ENCODE measurements at places on chromosomes 11 and 22.

DNA sequence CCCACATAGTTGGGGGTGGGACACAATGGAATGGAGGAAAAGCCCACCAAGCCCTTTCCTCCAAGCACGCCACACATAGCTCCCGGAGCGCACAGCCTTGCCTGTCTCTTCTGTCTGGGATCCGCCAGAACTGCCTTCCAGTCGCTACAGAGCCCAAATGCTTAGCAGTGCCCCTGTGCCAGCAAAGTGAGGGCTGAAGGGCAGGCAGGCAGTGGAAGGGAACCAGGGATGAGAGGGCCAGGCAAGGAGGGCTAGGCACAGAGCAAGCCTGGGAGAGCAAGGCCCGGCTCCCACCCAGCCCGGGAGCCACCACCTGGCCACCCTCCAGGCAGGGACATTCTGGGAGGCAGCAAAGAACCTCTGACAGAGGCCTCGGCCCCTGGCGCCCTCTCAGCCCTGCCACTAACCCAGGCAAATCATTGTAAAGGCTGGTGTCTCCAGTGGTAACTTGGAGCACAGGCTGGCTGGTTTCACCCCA lies 32.5 kb downstream of the PPP2R1B start:
- DNase-seq = no peak

GRCh38 chr11:20530942-20531703 lies 68.3 kb upstream of the SLC6A5 start:
- no peak for DNase-seq

- DNase-seq = no peak
These were observed 23.6 kb downstream of the KCNJ4 start for GRCh38 chr22:38431266-38432010.

DNA sequence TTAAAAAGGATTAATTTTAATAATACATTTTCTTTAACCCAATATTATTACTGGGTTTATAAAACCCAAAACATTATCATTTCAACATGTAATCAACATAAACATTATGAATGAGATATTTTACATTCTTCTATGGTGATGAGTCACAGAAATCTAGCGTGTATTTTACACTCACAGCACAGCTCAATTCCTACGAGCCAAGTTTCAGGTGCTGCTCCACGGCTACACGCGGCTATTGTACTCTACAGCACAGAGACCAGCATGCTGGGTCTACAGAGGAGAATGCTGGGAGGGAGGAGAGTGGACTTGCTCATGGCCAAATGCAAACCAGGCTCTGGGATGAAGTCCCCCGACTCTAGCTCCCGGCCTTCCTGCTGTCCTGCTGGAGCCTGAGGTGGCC lies 72.0 kb upstream of the LMO1 start:
- DNase-seq = no peak

DNA sequence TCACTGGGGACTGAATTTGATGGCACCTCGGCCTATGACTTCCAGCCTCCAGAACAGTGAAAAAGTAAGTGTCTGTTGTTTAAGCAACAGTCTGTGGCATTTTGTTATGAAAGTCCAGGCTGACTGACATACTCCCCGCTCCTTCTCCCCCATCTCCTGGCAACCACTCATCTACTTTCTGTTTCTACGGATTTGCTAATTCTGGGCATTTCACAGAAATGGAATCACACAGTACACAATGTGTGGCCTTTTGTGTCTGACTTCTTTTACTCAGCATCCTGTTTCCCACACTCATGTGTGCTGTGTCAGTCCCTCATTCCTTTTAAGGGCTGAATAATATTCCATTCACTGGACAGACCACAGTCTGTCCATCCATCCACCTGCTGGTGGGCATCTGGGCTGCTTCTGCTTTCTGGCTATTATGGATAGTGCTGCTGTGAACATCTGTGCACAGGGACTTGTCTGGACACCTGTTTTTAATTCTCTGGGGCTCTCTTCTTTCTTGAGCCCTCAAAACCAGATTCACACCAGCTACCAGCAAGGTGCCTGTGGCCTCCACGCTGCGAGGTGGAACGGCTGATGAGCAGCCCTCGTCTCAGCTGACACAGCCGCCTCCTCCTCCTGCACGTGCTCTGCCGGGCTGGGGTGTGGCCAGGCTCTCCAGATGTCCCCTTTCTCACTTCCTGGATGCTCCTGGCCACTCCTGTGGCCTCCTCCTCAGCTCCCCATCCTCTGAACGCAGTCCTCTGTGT lies 333.1 kb downstream of the CTTN start:
- DNase-seq = no peak

- DNase-seq = no peak
These were observed 23.5 kb upstream of the SPTY2D1 start for GRCh38 chr11:18657673-18658072.

Data from naive thymus-derived CD8-positive, alpha-beta T cell (primary cell).